NCI-H524 treated with DMSO at 0.1 percent for 48 hours (cell line): ENCODE measurements at places on chromosomes 2 and 18.

DNA sequence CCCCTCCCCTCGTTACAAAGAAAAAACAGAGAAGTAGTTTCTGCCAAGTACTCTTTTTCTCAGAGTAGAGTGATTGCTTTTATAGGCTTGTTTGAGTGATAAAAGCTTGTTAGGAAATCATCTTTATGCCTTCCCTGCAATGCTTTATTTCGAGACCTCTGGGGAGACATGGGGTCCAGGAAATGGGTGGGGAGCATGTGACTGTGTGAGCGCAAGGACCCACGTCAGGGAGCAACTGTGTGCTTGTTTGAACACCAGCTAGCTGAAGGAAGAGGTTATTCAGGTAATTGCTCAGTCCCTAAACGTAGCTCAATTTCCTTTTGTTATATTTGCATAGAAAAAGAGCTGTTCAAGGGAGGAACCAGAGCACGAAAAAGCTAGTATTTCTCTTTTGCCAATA is 187.3 kb downstream of the FAM210A start:
- DNase-seq = no peak

GRCh38 chr2:78967294-78967693 is 58.2 kb upstream of the REG3G start:
- DNase-seq = no peak

DNA sequence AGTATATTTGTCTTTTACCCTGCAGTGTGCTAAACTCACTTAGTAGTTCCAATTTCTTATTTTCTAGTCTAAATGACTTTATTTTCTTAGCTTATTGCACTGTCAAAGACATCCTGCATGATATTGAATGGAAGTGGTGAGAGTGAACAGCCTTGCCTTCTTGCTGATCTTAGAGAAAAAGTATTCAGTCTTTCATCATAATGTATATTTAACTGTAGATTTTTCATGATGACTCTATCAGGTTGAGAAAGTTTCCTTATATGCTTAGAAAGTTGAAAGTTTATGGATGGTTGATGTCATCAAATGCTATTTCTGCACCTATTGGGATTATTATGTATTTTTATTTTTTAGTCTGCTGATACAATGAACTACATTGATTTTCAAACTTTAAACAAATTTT is 21.3 kb upstream of the COL3A1 start:
- DNase-seq = no peak

GRCh38 chr18:5380586-5380985 is 85.1 kb upstream of the ZBTB14 start:
- no peak for DNase-seq

DNA sequence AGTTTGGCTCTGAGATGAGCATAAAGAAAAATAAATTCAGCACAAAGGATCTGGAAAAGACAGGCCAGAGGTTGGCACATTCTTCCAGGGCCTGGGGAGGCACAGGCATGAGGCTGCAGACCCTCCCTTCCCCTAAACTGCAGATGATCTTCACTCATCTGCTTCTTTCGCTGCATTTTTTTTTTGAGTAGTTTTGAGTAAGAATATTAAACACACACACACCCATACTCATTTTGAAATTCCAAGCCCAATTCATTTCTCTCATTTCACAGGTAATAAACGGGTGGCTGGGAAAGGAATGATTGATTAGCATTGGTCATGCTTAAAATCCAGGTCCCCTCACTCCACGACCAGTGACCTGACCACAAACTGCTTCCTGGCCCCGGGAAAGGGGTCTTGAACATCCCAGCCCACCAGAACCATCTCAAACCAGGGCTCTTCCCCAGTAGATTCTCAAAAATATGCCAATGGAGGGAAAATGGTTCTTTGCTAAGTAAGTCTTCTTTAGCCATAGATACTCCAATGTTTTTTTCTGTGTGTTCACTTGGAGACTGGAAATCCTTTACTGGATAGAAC is 219.6 kb downstream of the ANAPC1 start:
- DNase-seq = no peak

GRCh38 chr18:63889626-63890025 is 2.1 kb downstream of the SERPINB2 start:
- DNase-seq = no peak

- no peak for DNase-seq
Observed at GRCh38 chr2:223032187-223033142, 19.5 kb upstream of the KCNE4 start.

DNA sequence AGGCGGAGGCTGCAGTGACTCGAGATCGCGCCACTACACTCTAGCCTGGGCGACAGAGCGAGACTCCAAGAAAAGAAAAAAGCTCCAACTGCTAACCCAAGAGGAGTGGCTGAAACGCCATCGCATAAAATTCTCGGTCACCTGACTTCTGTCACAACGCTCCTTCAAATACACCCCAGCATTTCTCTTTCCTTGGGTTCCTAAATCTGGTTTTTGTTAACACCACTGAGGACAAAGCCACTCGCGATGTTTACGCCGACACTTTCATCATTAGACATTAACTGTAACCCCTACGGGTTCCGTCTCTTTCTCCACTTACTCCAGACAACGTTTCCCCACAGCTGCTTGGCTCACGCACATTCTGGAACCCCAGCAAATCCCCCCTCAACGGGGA is 679 bp downstream of the CLK1 start:
- DNase-seq = no peak
